Chondrocyte (in vitro differentiated cells): ENCODE measurements at places on chromosomes 4 and X. TPM values are rescaled to one million over a fixed set of nuclear protein-coding genes. Genes with fewer than 3 reads are reported as not detected.

- H3K27ac ChIP-seq: no peak overlapping the region
- no peak for DNase-seq
- H3K27me3 ChIP-seq: no peaks in the 10 kb centered on the region
- peaks cover 7% of the 10 kb centered on the region for H3K36me3 ChIP-seq
These were observed 93.7 kb downstream of the C4orf33 start for GRCh38 chr4:129189630-129190029.

DNA sequence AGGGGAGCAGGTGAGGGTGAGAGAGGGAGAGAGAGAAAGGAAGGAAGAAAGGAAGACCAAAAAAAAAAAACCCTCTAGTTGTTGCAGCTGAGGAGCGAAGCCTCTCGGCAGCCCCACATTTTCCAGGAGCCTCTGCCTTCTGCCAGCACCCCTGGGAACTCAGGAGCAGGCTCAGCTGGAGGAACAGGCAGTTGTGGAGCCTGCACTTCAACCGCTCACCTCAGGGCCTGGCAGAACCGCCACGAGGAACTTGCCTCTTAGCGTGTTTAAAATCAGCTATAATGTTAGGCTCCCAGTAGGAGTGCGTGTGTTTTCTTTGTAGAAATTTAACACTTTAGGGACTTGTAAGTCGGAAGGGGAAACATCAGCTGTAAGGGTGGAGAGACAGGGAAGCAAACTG, 65.7 kb downstream of the SEL1L3 start:
- H3K36me3 ChIP-seq: peaks cover 17% of the 10 kb centered on the region
- peaks cover 21% of the 10 kb centered on the region for H3K4me1 ChIP-seq
- H3K27ac ChIP-seq: peak overlapping the region; percentile 75
- no peaks in the 10 kb centered on the region for H3K27me3 ChIP-seq
- no peak for DNase-seq

GRCh38 chr4:103400405-103400804, 202.3 kb upstream of the CENPE start:
- no peaks in the 10 kb centered on the region for H3K4me1 ChIP-seq
- DNase-seq: no peak
- H3K4me3 ChIP-seq: no peak overlapping the region
- H3K36me3 ChIP-seq: no peaks in the 10 kb centered on the region
- no peak overlapping the region for H3K27ac ChIP-seq

DNA sequence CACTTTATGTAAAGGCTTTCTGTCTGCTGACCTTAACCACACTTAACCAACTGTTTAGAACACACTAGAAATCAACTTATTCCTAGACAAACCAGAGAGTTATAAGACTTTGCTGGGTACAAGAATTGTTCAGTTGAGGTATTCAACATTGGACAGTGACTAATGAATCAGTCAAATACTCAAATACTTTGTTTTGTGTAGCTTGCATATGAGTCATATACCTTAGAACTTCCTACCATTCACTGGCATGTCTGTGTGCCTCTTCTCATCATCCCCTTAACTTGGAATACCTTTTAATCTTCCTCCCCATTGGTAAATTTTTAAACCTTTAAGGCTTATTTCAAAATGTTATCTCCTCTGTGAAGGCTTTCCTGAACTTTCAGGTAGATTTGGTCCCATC, 708.8 kb upstream of the GRIA3 start:
- DNase-seq: no peak
- no peak overlapping the region for H3K27ac ChIP-seq
- no peak overlapping the region for H3K4me3 ChIP-seq
- H3K36me3 ChIP-seq: no peaks in the 10 kb centered on the region

DNA sequence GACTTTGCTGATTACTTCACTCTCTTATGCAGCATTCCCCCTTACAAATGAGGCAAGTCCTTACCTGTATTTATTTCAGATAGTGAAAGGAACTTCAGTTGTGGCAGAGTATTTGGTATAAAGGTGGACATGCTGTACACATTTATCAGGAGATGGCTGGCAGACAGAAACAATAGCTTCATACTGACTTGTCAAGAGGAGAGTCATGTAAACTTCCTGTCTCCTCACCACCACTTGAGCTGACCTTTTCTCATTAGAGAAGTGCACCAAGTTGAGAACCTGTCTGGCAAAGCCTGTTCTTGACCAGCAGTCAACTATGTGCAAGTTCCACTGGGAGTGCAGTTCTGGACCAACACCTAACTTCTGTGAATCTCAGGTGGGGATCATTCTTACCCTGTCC, 80.8 kb downstream of the LARP1B start:
- H3K4me3 ChIP-seq: no peak overlapping the region
- DNase-seq: no peak
- H3K4me1 ChIP-seq: peaks cover 14% of the 10 kb centered on the region
- H3K27ac ChIP-seq: no peak overlapping the region
- H3K36me3 ChIP-seq: peaks cover 16% of the 10 kb centered on the region

DCAF12L1 gene
- not detected in 3 replicates for total RNA-seq

ARSJ gene
- 38.8 to 80.9 TPM (median 77.7 TPM) in 3 replicates for total RNA-seq
